ENCODE measurements at places on chromosomes 2 and 18. TPM values are rescaled to one million over a fixed set of nuclear protein-coding genes. Genes with fewer than 3 reads are reported as not detected.
A peak's percentile ranks its signal among the peaks of the same experiment; 100 is the strongest.

DNA sequence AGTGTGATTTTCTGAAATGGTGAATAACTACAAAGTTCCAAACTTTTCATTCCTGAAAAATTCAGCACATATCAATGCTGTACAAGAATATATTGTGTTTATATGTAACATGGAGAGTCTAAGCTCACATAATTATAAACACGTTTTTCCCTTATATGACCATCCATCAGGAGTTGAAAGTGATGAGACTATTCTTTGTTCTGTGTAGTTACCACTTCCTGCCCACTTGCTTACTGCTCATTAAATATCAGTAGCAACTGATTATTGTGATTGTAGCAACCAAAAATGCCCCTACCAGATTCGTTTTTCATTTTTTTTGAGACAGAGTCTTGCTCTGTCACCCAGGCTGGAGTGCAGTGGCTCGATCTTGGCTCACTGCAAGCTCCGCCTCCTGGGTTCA, 30.8 kb downstream of the OTX1 start:
- no peak for DNase-seq
- H3K27ac ChIP-seq = no peak overlapping the region
- no peak overlapping the region for H3K4me3 ChIP-seq
- H3K4me1 ChIP-seq = no peaks in the 10 kb centered on the region

DNA sequence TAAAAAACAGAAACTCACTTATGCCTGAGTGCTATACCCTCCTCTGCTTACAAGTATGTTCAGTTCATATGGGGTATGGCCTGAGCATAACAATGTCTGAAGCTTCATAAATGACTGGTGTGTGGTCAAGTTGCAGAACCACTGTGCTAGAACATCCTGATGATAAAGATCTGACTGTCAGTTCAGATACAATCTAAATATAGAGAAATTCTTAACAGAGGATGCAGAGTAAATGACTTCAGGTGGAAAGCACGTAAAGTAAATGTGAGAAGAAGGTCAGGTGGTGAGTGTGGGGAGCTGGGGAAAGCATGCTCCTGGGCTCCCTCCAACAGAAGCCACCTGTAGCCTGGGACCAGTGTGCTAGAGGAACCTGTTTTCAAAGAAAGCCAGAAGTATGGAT, 926.2 kb downstream of the TSN start:
- H3K4me3 ChIP-seq = no peak overlapping the region
- no peak for DNase-seq
- peaks cover 1% of the 10 kb centered on the region for H3K27me3 ChIP-seq
- H3K4me1 ChIP-seq = no peaks in the 10 kb centered on the region
- no peaks in the 10 kb centered on the region for H3K36me3 ChIP-seq

- H3K27me3 ChIP-seq = no peaks in the 10 kb centered on the region
- peak overlapping the region; percentile 93 for H3K4me3 ChIP-seq
- DNase-seq = no peak
Observed at GRCh38 chr2:135532581-135532980, 1.3 kb downstream of the R3HDM1 start.

DNA sequence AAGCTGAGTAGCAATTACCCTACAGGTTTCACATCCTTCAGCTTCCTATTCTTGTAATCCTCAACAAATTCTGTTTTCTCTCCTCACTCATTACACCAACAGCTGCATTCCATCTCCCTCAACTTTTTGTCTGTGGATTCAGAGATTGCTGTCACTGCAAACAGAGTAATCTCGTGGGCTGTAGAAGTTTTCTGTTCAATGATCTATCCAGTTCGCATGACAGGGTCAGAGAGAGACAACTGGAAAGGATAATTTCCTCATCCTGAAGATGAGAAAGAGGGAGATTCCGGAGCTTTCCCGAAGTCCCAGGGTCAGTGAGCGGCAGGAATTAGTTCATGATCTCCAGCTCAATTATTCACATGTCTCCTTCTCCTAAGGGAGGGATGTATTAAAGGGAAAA, 75.7 kb downstream of the MYO5B start:
- H3K27me3 ChIP-seq = peaks cover 3% of the 10 kb centered on the region
- H3K36me3 ChIP-seq = no peaks in the 10 kb centered on the region
- no peaks in the 10 kb centered on the region for H3K4me1 ChIP-seq

DNA sequence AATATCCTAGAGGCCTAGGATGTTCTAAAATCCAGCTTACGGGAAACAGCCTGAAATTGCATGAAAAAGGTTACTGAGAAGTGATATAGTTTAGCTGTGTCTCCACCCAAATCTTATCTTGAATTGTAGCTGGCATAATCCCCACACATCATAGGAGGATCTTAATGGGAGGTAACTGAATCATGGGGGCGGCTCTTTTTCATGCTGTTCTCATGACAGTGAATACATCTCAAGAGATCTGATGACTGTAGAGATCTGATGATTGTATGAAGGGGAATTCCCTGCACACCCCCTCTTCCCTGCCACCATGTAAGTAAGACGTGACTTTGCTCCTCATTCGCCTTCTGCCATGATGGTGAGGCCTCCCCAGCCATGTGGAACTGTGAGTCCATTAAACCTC, 385.6 kb upstream of the ID2 start:
- no peak for DNase-seq
- H3K4me1 ChIP-seq = no peaks in the 10 kb centered on the region
- H3K4me3 ChIP-seq = no peak overlapping the region
- H3K36me3 ChIP-seq = peaks cover 5% of the 10 kb centered on the region
- no peak overlapping the region for H3K27ac ChIP-seq

The PLEKHB2 gene
- 59.2 TPM for total RNA-seq

DNA sequence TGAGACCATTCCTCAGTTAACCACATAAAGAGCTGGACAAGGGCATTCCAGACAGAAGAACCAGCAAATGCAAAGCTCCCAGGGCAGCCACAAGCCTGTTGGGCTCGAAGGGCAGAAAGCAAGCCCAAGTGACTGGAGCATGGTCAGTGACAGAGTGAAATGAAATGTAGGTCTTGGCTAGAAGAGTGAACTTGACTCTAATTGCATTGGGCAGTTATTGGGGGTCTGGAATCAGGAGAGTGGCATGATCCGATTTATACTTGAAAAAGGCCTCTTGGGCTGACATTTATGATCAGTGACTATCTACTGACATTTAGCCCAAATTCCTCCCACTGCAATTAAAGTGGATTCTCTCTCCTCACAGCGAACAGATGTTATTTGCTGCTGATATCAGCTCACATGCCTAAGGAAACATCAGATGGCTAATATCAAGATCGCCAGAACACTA, 152.5 kb upstream of the KLF7 start:
- H3K36me3 ChIP-seq = no peaks in the 10 kb centered on the region
- no peaks in the 10 kb centered on the region for H3K4me1 ChIP-seq
- H3K4me3 ChIP-seq = no peak overlapping the region
- H3K27me3 ChIP-seq = no peaks in the 10 kb centered on the region

The FKBP1B gene
- 31.1 TPM for total RNA-seq
